ENCODE measurements at places on chromosomes 2 and 18.

DNA sequence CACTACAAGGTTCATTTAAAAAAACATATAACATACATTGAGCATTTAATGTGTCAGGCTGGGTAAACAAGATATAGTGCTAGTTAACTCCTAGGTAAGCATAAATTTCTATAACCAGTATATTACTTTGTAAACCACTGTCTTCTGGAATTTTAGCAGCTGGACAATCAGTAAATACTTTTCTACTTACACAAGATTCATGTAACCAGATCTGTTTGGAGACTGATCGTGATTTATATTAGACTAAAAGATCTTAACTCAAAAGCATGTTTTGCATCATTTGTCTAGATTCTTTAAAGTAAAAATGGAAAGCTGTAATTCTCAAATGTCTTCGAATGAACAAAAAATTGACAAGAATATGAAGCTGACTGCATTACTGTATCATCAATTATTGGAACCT is 941 bp upstream of the SGO2 start:
- DNase-seq, result no peak

- no peak for DNase-seq
Observed at GRCh38 chr2:215528555-215528954, 92.7 kb upstream of the FN1 start.

DNA sequence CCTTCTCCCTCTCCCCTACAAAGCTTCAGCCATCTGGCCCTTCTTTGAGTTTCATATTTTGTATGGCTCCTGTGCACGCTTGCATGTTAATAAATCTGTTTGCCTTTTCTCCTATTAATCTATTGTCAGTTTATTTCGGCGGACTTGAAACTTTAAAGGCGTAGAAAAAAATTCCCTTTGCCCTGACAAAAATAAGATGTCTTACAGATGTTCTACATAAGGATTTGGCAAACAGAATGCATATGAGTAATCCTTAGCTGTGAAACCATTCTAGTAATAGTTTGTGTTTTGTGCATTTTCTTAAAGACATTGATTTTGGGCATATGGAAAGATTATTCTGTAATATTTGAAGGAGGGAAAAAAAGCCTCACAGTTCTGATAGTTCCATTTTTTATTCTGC is 15.0 kb upstream of the BMPR2 start:
- no peak for DNase-seq

- DNase-seq, result no peak
Observed at GRCh38 chr2:209592106-209592505, 168.3 kb downstream of the MAP2 start.

DNA sequence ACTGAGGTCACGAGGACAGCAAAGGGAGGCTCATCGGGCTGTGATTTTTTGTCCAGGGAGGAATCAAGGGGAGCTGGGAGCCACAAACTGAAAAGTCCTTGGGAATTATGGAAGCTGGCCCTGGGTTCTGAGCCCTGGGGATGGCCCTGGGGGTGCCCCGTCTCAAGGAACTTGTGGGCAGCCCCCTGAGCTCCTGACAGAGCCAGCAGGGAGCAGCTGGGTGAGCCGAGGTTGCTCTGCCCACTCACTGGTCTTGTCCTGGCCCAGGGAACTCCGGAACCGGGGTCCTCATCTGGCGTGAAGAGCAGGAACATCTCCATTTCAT is 61.3 kb upstream of the HDAC4 start:
- DNase-seq, result no peak

GRCh38 chr2:221572821-221573429 is 821 bp upstream of the EPHA4 start:
- peak; percentile 49 for DNase-seq

- no peak for DNase-seq
Observed at GRCh38 chr2:241908686-241909420, 39.3 kb downstream of the RTP5 start.

GRCh38 chr2:231330311-231330710 is 65.2 kb upstream of the B3GNT7 start:
- DNase-seq, result no peak

GRCh38 chr18:45245091-45245511 is 370.2 kb upstream of the SLC14A2 start:
- no peak for DNase-seq

DNA sequence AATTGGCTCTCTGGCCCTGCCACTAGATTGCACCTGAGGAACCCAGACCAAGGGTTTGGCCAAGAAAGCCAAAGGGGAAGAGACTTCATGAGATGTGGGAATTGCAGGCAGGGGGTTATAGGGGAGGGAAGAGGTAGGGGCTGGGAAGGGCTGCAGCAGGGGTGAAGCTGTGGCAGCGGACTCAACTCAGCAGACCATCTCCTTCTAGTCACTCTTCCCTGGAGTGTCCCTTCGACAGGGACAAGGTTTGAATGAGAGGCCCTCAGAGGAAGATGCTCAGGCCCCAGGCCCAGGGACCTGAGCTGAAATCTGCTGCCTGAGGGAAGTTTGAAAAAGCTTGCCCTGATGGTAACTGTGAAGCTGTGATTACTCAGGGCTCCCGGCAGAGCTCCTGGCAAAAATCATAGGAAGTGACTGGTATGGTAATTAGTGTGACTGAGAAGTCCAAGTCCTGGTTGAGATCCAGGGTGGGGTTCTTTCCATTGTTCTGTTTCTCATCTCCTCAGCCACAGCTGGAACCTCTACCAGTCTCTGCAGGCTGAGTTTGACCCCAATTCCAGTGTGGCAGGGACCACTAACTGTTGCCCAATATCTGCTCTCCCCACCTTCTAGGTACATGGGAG is 300.9 kb downstream of the CYP26B1 start:
- no peak for DNase-seq

- no peak for DNase-seq
Observed at GRCh38 chr2:201918616-201919307, 112.4 kb downstream of the CDK15 start.

DNA sequence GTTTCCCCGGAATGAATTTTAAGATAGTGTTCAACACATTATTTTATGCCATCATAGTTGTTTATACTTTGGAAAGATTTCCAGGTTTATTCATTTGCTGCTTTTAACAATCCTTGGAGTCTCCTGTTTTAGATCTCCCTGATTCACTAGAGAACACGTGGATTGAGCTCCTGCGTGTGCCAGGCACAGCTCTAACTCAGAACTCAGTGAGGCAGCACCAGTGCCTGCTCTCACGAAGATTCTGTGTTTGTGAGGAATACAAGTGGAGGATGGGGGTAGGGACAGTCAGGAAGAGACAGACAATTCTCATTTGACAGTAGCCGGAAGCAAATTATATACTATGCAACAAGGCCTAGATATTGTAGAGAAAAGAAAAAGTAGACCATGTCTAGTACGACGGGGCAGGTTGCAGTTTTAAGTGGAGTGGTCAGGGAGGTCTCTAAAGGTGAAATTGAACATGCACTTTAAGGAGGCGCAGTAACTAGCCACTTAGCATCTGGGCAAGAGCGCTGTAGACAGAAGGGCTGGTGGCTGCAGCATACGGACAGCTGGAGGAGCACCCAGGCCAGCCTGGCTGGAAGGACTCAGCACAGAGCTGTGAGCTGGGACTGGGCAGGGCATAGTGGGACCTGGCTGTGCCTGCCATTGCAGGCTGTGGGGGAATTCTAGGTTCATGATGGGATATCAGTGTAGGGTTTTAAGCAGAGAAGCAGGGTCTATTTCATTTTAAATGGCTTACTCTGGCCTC is 24.3 kb downstream of the RNF144A start:
- DNase-seq, result no peak

GRCh38 chr2:189854940-189855339 is 70.7 kb downstream of the PMS1 start:
- DNase-seq, result no peak

GRCh38 chr18:58180738-58181353 is 136.8 kb downstream of the NEDD4L start:
- DNase-seq, result peak; percentile 34

DNA sequence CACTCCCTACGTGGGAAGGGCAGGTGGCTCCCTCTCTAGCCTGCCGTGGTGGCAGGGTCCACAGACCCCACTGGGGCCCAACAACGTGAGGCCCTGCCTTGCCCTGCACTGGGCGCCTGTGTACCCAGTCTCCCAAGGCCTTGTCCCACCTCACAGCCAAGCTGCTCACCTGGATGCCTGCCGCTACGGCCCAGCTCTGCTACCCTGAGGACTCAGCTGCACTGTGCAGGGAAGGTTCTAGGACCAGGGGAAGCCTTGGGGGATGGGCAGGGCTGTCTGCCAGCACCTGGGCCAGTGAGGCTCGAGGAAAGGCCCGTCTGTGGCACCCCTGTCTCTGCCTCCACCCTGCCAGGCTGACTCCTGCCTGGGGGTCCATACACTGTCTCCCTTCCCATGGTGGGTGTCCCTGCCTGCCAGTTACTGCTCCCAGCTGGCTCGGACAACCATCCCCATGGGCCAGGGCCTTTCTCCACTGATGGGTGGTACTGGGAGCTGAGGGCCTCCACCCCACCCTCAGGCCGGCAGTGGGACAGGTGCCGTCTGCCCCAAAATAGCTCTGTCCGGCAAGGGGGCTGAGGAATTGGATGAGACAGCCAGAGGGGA is 33.2 kb downstream of the HS6ST1 start:
- DNase-seq, result no peak

DNA sequence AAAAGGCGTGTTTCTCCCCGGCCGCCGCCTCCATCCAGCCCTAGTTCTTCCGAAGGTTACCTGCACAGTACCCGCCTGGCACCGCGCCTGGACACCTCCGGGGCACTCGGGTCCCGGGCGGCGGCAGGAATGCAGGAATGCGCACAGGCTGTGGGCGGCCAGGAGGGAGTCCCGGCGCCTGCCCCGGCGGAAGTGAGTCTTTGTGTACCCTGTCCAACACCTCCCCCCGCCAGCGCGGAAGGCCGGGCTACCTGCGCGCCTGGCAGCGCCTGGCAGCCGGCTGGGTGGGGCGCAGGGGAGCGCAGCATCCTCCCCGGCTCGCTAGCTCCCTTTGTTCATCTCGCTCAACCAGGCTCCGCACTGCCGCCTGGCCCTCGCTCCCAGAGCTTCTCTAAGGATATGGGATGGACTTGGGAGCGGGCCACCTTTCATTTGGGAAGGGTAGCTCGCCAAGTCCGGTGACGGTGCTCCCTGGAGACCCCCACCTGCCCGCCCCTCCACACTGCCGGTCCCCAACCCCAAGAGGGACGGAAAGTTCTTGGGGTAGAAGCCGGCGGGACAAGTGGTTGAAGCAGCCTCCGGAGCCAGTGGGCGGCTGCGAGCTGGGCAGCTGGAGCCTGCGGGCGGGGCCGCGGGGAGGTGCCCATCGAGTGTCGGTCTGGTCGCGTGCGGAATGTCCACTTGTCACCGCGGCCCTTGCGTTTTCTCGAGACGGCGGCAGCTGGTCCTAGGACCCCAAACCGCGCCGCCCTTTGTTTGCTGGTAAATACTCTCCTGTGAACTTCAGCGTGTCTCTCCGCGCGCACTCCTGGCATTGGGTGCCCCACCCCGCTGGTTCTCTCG is 1.2 kb upstream of the ST6GAL2 start:
- peak; percentile 70 for DNase-seq

DNA sequence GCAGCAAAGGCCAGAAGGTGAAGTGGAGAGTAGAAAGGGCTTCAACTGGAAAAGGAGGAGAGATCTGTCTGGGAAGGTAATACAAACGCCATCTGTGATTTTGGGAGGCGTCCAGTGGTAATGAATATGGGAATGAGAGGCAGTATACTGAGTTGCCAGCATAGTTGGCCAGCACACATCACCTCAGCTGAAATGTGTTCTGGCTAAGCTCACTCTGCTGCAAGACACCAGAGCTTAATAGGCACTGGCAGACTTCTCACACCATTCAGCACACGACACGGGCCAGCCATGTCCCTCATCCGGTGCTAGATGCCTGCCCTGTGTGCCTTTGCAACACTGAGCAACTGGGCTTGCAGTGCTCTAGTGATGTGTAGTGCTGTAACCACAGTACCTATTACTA is 277.1 kb downstream of the PIEZO2 start:
- no peak for DNase-seq

DNA sequence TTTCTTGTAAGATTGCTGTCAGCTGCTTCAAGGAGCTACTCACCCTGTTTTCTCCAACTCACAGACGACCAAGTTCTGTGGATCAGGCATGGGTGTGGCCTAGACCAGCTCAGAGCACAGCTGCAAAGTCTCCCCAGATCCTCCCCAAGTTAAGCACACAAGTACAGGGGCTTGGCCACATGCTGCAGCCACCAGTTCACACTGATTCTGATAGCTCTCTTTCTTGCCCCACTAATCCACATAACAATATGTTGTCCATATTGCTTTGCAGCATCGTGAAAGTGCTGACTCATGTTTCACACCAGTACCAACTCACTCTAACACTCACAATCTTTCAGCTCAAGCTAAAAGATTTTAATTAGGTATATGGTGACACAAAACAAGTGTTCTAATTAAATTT is 437.0 kb downstream of the PARD3B start:
- DNase-seq, result no peak

DNA sequence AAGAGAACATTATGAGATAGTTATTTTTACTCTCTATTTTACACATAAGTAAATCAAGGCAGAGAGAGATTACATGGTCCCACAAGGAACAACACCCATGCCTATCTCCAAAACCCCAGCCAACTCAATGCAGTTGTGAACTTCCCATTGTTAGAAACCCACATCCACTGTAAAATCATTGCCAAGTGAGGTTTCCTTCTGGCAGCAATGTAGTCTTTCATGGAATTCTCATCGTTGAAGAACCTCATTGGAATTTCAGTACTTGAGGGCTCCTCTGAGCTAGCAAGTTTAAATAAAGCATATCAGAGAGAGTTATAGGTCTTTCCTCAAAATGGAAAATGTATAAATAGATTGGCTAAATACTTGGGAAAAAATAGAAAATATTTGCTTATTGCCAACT is 105.2 kb downstream of the RAD51AP2 start:
- no peak for DNase-seq

DNA sequence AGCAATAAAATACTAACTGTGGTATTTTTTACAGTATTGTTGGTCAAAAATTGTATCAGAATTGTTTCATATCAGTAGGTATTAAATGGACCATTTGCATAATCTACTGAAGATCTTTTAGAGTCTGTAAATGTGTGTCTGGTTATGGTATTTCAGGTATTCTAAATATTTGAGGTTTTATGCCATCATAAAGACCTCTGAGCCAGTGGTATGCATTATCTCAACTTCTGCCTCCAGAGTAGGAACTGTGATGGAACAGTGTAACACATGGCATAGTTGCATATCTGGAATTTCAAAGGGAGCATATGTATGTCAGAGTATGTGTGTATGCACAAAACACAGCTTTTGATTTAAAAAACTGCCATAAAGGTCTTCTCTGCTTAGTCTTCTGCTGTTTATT is 15.4 kb downstream of the GREB1L start:
- DNase-seq, result no peak

DNA sequence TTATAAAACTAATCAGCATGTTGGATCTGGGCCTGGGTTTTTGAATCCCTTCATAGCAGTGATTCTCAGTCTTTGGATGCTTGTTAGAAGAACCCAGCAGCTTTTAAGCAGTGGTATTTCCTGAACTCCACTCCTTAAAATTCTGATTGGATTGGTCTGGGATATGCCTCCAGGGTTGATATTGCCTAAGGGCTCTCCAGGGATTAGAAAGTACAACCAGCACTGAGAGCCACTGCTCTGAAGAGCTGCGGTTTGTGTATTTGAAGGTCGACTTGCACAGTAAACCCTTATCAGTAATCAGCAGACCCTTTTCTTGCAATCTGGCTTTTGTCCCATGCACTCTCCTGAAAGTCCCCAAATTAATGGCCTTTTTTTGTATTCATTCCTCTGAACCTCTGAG is 17.0 kb upstream of the RBMS1 start:
- no peak for DNase-seq
